ENCODE measurements at places on chromosomes 16 and 17.

DNA sequence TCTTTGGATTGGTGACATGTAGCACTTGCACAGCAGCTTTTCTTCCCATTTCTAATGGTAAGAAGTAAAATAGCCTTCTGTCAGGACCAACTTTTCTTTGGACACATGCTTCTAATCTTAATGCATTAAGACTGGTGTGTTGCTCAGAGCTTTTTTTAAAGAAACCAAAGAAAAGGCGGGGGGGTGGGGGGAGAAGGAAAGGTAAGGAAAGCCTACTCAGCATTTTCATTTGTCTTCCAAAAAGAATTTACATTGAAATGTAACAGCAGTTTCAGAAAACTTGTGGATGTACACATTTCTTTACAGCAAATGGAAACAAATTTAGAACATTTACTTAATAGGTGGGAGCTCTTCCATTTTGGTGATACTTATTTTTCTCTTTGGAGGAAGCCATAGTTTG is 49.6 kb downstream of the NLK start:
- DNase-seq, result no peak

GRCh38 chr17:40598619-40599467 is 33.6 kb upstream of the CCR7 start:
- peak; percentile 80 for DNase-seq

GRCh38 chr17:61562287-61562686 is 28.7 kb downstream of the NACA2 start:
- no peak for DNase-seq

DNA sequence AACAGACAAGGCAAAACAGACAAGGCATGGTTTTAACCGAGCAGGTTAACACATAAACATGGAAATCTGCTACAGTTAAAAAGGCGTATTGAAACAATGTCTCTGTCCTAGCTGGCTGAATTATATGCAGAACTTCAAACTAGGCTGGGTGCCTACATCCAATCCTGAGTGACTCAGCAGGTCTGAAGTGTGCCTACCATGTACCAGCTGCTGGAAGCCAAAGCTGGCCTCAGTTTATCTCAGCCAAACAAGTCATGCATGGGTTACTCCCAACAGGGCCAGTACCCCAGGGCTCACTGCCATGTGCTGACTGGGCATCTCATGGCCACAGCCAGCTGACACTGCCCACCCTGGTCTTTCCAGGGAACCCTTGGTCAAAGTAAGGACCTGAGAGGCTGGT is 4.0 kb downstream of the C1QBP start:
- DNase-seq, result no peak

DNA sequence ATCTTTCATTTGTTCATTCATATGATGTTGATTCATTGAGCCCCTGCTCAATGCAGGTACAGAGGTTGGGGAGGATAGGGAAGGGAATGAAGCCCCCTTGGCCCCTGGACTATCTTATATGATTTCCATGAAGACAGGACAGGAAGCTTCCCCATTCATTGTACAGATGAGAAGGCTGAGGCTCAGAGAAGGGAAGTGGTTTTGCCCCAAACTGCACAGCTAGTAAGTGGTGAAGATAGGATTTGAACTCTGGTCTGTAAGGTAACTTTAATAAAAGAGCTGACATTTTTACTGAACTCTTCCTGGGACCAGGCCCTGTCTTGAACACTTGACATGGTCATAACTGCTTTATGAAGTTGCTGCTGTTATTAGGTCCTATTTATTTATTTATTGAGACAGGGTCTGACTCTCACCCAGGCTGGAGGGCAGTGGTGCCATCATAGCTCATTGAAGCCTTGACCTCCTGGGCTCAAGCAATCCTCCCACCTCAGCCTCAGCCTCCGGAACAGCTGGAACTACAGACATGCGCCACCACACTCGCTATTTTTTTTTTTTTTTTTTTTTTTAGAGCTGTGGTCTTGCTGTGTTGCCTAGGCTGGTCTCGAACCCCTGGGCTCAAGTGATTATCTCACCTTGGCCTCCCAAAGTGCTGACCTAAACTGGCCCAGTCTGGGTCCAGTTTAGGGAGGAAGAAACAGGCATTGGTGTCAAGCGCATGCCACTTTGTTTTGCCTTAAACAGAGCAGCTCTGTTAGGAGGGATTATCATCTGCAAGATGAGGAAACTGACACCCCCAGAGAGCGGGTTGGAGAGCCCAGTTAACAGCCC is 5.0 kb downstream of the CTF1 start:
- peak; percentile 68 for DNase-seq

- no peak for DNase-seq
Observed at GRCh38 chr17:1890758-1891450, 61.1 kb downstream of the RPA1 start.

- DNase-seq, result no peak
Observed at GRCh38 chr17:83031321-83031945, 48.0 kb upstream of the METRNL start.

- no peak for DNase-seq
Observed at GRCh38 chr16:203246-203645, 23.0 kb downstream of the HBQ1 start.

DNA sequence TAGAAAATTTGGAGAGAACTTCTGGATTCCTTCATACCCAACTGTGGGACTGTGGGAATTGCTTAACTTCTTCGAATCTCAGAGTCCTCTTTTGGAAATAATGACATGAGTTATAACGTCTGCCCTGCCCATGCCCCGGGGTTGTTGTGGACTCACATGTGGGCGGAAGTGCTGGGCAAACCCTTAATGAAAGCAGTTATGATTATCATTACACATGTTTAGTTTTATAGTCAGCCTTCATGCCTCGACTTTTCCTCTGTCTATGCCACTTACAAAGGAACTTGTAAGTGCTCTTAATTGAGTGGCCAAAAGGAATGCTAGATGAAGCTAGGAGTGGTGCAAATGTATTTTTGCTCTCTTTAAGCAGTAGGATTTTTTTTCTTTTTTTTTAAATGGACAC is 3.9 kb downstream of the KRT27 start:
- DNase-seq, result no peak

DNA sequence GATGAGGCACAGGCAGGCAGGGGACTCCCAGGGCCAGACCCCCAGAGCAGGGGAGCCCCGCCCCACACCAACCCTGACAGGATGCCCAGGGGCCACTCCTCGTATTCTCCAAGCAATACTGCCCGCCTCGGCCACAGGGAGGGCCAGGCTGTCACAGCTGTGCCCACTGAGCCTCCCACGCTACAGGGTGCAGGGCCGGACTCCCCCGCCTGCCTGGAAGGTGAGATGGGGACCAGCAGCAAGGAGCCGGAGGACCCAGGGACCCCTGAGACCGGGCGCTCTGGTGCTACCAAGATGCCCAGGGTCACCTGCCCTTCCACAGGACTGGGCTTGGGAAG is 18.8 kb upstream of the ZFPM1 start:
- no peak for DNase-seq

- no peak for DNase-seq
Observed at GRCh38 chr17:79202480-79202879, 127.9 kb downstream of the ENGASE start.

DNA sequence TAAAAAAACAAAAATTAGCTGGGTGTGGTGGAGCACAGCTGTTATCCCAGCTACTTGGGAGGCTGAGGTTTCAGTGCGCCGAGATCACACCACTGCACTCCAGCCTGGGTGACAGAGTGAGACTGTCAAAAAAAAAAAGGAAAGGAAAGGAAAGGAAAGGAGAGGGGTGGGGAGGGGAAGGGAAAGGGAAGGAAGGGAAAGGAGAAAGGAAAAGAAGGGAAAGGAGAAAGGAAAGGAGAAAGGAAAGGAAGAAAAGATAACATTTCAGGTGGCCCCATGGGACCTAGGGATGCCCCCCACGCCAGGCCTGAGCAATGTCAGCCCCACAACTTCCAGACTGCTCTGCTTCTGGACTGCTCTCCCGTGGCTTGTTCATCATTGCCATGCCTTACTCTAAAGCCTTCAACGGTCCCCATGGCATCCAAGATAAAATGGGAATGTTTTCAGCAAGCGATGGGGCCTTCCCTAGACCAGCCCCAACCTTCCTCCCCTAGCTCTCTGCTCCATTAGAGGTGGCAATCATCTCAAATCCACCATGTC is 36.8 kb downstream of the DDX19A start:
- DNase-seq, result no peak

GRCh38 chr17:76531486-76532038 is 5.9 kb downstream of the CYGB start:
- DNase-seq, result no peak

- no peak for DNase-seq
Observed at GRCh38 chr17:72614871-72615626, 477.4 kb downstream of the SLC39A11 start.

- no peak for DNase-seq
Observed at GRCh38 chr16:47664653-47665325, 203.7 kb downstream of the PHKB start.

DNA sequence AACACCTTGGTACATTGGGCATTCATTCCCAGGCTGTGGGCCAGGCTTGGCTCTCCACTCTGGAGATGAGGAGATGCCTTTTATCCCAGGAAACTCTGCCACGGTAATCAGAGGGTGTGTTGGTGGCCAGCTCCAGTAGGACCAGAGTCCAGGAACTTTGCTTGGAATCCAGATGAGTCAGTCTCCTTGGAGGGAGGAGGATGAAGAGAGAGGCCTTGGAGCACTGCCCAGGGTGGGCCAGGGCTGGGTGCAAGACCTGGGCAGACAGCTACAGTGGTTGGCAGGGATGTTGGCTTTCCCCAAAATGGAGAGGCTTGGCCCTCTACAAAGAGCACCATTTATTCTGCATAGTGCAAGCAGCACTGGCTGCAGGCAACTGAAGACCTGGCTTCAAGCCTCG is 209.0 kb downstream of the RGS9 start:
- DNase-seq, result no peak

DNA sequence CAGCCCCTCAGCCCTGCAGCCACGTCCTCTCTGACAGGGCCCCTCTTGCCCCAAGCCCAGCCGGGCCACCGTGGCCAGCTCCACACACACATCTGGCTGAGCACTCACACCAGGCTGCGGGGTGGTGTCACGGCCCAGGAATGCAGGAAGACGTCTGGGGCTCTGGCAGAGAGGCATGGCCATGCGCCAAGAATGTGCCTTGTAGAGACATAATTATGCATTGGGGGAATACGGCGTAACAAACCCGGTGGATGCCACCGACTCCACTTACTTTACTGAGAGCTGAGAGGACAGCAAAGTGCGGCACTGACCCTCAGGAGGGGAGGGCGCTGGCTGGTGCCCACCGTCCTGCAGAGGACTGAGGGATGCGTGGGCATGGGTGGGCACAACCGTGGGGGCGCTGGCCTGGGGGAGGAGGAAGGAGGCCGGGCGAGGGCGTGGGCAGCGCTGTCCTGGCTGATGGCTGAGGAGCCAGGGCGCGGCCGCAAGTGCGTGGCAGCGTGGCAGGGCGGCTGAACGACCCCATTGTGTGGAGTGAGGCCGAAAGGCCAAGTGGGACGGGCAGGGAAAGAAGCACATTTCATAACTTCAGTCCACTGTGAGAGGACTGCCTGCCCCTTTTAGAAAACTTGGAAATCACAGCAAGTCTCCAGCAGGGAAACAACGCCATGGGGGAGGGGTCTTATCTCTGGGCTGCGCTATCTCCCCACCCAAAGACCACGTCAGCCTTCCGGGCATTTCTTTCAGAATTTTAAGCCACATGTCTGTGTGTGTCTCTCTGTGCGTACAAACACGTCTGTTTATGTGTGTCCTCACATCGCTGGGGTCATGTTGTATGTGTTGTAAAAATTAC is 30.6 kb downstream of the METRNL start:
- no peak for DNase-seq

DNA sequence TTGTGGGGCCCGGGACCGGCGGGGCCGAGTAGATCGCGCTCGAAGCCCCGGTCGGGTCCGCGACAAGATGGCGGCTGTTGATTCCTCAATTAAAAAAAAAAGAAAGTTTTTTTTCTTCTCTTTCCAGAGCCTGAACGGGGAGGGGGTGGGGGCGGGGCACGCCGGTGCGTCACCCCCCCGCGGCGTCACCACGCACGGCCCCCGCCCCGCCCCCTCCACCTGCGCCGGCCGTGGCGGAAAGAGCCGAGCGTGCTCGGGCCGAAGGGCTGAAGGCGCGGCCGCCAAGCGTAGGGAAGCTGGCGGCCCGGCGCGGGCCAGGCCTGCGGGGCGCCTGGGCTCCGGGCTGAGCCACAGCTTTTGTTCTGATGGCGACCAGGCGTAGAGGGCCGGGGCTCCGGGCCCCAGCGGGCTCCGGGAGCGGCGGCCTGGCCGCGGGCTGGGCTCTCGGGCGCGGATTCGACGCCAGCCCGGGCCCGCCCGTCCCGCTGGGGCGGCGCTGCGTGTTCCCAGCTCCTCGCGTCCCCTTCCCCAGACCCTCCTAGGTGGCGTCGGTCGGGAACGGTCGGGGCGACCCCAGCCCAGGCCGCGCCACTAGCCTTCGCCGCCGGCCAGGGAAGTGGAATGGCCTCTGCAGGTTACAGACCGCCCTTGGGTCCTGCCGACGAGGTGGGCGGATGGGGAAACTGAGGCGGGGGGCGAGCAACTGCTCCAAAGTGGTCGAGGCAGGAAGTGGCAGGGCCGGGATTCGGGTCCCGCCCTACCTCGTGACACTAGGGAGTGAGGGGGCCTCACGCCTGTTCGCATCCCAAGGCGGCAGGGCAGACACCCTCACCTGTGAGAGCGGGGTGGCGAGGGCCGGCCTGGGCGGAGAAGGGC is at the start of gene CREBBP:
Gene CREBBP (minus strand): TSS at position 91 of the 876 bp plus-strand sequence. CDS start 797 bp downstream, outside the sequence.
- DNase-seq, result peak; percentile 90

- DNase-seq, result no peak
Observed at GRCh38 chr16:29912087-29912486, 11.8 kb downstream of the ASPHD1 start.

- no peak for DNase-seq
Observed at GRCh38 chr16:67428146-67428731, 2.7 kb upstream of the HSD11B2 start.

DNA sequence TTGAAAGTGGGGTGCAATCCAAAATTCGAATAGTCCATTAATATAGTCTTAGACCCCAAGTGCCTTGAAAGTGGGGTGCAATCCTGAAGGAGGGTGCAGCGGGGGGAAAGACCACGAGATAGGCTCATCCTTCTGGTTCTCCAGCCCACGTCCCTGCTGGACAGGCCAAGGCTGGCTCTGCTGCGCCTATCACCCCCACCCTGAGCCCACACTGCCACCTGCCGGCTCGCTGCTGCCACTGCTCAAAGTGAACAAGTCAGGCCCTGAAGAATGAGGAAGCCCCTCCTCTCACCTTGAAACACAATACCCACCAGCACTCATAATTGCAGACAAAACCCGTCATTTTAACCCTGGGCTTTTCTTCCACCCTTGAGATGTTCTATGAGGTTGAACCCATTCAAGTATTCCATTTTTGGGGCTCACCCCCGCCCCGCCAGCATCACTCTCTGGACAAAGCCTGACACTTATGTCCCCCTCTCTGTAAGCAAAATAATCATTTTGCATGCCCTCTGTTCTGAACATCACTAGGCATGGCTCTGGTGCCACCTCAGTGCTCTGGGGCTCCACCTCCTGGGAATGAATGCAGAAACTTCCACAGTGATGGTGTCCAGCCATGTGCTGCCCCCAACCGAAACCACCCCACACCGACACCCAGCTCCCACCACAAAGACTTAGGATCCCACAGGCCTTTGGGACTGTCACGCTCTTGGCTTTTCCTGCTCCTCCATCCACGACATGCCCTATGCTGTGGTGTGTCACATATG is 56.8 kb downstream of the BEAN1 start:
- peak; percentile 58 for DNase-seq

All from CD4-positive, CD25-positive, alpha-beta regulatory T cell (primary cell).